Hematopoietic multipotent progenitor cell treated with erythropoietin and hydrocortisone succinate and interleukin-3 and kit ligand, for 17 days (in vitro differentiated cells): ENCODE measurements at places on chromosomes 12 and 14.
A peak's percentile ranks its signal among the peaks of the same experiment; 100 is the strongest.

GRCh38 chr14:60648249-60648933 lies 886 bp downstream of the SIX1 start:
- no peak for DNase-seq

DNA sequence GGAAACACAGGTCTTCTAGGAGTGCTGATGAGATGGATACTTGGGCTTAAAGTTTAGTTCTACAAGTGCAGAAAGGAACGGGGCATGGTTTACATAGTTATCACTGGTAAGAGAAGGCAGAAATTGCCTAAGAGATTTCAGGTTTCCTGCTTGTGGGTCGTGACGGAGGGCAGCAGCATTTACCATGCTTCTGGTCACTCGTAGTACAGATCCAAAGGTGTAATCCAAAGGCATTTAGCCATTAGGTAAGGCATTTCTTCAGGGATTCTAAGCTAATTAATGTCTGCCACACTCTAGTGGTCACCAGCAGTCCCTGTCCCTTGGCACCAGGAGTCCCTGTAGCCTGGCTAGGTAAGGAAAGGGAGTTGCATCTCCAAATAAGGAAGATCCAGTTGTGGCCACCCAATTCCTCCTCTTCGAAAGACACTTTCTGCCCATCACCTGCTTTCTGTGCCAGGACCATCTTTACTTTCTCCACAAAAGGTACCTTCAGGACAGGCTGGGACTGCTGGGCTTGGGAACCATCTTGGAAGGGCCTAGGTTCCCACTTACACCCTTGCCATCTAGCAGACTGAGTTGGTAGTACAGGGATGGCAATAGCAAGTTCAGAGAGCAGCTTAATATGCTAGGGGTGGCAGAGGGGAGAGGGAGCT lies 1.5 kb downstream of the GSTZ1 start:
- no peak for DNase-seq

- no peak for DNase-seq
Observed at GRCh38 chr12:121590476-121591143, 9.8 kb upstream of the KDM2B start.

DNA sequence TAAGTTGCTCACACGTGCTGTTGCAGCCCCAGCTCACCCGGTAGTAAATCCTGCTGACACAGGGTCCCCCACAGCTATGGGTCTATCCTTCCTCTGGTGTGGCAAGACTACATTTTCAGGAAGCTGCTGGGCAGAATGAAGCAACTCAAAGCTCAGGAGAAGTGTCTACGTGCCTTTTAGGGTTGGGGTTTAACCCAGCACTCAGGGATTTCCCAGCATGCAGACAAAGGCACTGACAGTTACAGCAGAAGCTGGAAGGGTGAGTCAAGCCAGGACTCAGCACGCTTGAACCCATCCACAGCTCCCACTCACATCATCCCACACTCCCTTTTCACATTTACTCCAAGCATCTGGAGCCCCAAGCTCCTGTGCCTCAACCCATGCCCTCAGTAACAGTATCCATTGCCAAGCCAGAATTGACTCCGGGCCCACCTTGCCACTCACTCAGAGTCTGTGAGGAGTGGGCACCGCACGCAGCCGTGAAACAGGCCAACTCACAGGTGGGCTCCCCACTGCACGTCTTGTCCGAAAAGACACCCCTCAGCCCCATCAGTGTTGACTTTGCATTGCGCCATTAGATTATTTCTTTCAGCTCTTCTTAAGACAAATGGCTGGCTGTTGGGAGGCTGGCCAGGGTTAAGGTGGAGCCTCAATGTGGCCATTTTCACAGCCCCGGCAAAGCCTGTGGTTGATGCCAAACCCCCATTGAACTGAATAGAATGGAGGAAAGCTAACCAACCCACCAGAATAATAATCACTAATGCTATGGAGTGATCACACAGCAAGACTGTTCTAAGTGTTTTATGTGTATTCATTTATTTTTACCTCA lies 59.6 kb downstream of the ZFP36L1 start:
- DNase-seq = no peak

DNA sequence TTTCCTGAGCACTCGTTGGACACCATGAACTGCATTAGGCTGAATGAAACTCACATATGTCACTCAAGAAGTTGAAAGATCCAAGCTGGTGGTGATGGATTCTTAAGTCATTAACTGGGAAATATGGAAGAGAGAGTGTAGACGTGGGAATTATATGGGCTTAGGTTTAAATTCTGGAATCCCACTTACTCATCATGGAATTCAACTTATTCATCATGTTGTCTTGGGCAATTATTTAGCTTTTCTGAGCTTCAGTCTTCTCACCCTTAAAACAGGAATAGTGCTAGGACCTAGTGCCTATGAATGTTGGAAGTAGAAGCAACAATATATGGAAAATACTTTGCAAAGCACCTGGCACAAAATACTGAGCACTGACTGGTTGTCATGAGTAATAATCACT lies 292.4 kb upstream of the TBX3 start:
- no peak for DNase-seq

- DNase-seq = no peak
Observed at GRCh38 chr14:64476438-64476837, 11.1 kb downstream of the AKAP5 start.

DNA sequence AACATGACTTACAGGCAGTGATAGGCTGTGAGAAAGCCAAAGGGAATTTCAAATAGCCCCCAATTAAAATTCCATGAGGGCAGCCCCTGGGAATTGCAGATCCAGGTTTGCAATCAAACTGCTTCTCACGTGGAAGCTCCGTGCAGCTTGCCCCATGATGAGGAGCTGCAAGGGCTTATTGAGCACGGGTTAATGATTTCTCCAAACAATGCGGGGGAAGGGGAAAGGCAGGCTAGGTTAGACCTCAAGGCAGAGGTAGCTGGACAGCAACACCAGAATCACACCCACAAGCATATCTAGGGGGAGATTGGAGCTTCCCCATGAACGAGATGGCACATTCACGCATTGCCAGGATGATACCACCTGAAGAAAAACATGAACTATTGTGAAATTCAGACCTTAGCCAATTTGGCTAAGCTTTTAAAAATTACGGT lies 5.0 kb upstream of the DUSP6 start:
- no peak for DNase-seq

DNA sequence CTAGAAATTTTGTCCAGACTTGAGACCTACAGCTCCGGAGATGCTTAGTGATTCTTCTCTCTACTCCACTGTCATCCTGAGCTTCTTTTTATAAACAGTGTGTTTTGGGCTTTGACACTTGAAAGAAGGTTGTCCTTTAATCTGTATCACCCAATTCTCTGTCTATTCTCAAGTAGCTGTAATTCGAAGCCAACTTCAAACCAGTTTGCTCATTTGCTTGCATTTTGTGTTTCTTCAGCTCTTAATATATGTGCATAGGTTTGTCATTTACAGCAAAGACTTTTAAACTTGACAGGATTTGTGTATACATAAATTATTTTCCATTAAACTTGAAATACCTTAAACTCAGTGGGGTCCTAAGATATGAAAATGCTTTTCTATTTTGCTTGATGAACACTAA lies 16.4 kb upstream of the MYBPC1 start:
- no peak for DNase-seq

GRCh38 chr12:26630546-26631027 lies 202.4 kb downstream of the ITPR2 start:
- DNase-seq = no peak

- DNase-seq = no peak
Observed at GRCh38 chr14:55249423-55249822, 21.8 kb upstream of the FBXO34 start.

DNA sequence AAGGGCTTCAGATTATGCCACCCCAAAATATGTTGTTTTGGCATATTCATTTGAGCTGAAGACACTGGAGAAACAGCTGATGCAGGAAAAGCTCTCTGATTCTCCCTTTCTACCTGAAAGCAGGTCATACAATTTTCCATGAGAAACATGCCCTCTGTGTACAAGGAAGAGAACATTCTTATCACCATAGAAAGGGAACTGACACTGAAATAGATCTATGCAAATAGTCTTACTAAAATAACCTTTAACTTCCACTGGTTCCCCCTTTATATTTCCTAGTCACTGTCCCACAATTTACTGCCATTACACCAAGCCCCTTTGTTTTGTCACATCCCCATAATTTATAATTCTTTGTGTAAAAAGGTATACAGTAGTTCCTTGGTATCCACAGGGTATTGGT lies 9.6 kb upstream of the PHC1 start:
- no peak for DNase-seq

DNA sequence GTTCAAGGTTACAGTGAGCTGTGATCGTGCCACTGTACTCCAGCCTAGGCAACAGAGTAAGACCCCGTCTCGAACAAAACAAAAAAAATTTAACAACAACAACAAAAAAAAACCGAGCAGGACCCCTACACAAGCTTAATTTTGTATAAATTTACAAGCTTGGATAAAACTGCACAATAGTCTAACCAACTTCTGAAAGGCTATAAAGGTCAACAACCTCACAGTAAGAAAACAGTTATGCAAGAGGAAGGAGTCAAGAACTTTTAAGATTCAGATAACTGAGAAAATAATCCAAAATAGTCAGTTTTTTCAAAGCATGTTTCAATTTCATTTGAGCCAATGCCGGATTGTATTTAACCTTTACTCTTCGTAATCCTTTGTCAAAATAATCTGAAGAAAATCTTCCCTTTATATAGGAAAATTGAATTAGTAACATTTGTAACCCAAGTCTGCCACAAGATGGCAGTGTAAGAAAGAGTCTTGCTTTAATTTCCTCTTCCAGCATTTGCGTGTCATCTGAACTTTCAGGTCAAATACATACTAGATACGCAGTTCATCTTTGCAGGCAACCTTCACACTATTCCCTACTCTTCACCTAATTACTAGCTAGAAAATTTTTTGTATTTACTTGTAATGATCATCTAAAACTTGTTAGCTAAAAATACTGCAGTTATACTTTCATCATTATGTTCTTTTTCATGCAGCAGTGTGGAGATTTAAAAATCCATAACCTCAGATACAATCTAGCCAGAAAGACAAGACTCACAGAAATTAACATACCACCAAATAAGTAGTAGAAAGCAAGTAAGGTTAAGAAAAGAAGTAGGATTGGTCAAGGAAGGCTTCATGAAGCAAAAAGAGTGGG lies 5.8 kb downstream of the CCNB1IP1 start:
- DNase-seq = peak; percentile 85

DNA sequence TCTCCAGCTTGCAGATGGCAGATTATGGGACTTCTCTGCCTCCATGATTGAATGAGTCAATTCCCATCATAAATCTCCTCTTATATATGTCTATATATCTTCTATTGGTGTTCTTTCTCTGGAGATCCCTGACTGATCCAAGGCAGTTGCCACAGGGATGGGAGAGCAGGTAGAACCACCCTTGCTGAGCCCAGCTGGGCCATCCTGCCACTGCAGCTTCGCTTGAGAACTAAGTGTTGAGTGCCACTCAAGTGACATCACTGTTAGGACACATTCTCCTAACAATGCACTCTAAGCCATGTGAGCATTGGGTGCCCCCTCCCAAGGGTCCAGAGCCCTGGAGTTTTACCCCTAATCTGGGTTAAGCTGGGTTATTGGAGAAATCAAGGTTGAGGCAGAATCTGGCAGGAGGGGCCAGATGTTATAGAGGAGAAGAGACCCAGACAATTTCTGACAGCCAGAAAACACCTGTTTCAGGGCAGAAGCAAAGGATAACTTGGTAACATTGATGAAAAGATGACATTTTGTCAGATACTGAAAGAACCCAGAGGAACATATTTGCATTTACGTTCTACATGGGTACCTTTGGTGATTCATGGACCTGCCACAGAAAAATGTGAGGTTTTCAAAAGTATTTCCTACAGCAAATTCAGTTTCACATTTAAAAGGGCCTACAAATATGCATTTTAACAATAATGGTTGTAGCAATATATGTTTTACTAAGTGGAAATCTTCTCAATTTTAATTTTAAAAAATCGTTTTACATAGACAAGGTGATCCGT lies 57.2 kb upstream of the MAX start:
- no peak for DNase-seq

DNA sequence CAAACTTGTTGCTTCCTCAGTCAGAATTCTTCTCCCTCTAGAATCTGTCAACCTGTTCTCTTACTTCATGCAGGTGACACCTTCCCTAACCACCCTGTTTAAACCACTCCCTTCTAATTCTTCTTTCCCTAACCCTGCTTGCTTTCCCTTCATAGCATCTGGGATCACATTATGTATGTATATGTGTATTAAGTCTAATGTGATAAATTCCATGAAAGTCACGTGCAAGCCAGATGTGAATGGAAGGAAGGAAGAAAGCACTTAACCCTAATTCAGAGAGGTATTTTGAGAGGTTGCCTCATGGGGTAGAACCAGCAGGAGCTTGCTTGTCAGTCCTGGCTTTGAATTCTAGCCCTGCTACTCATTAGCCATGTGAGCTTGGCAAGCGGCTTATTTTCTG lies 340.0 kb downstream of the TRHDE start:
- DNase-seq = no peak

DNA sequence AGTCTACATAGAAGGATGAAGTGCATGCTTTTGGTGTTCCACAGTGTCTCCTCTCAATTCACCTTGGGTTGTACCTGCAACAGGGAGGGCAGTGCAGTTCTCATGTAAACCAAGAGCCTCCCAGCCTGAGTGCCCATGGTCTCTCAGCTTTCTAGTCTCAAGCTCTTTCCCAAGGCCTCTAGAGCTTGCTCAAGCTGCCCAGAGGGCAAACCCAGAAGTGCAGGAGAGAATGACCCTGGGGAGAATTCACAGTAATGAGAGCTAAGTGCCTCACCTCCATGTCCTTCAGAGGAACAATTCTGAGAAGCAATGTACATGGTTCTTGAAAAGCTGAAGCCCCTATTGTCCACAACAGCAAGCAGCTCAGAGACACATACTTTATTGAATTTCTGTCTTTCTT lies 180.5 kb downstream of the BCAT1 start:
- no peak for DNase-seq

- no peak for DNase-seq
Observed at GRCh38 chr14:23428686-23429495, 6.6 kb downstream of the MYH7 start.

DNA sequence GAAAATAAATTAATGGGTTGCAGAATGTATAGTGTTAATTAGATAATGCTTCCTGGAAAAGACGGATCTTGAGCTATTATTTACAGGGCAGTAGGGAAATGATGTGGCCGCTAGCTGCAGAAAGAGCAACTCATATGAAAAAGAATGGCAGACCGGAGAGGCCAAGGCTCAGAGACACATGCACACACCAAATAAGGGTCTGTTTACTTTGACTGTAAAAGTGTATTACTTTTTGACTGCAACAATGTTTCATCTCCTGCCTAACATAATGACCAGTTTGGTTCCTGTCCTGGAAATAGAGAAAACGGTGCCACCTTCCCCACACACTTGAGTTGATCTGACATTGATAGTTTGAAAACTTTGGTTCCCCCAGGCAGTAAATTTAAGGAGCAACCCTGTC lies 290.9 kb downstream of the CACNA1C start:
- DNase-seq = no peak
